ENCODE measurements at places on chromosomes 12 and 14. TPM values are rescaled to one million over a fixed set of nuclear protein-coding genes. Genes with fewer than 3 reads are reported as not detected.

- no peak for DNase-seq
These were observed 91.8 kb upstream of the KCNA1 start for GRCh38 chr12:4817880-4818279.

The LRRIQ1 gene
- 0.17 TPM for total RNA-seq

The TBX5 gene
- not detected for total RNA-seq

GRCh38 chr14:96168581-96168980 lies 36.1 kb upstream of the BDKRB2 start:
- no peak for DNase-seq

DNA sequence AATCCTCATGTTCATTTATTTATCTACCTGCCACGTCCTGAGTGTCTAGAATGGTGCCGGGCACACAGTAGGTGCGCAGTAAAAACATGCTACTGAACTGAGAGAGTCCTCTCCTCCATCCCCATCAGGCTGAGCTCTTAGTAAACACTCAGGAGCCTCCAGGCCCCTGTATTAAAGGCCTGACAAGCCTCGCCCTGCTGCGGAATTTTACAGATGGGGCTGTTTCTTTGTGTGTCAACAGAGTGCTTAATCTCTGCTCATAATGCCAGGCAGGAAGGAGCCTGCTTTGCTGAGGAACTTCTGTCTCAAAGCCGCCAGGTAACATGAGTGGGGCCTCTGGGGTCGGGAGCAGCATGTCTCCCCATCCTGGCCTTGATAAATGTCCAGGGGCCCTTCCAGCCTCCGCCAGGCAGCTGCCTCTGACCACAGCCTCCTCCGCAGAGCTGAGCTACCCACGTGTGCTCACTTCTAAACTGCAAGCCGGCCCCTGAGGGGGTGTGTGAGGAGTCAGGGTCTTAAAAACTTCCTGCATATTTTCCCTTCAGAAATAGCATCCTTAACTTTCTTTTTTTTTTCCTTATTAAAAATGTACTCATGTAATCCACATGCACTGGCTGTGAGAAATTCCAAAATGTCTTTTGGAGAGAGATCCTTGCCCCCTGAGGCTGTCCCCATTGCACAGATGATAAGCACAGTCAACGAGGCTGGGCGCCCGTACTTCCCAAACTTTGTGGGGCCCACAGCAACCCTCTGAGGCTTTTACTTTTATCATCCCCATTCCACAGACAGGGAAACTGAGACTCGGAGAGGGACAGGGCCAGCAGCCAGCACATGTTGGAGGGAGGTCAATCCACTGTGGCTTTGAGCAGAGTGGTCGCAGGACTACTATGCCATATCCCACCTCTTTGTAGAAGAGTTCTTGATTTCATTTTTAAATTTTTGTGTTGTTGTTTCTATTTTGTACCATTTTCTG lies 116.0 kb upstream of the NCOR2 start:
- DNase-seq: no peak

DNA sequence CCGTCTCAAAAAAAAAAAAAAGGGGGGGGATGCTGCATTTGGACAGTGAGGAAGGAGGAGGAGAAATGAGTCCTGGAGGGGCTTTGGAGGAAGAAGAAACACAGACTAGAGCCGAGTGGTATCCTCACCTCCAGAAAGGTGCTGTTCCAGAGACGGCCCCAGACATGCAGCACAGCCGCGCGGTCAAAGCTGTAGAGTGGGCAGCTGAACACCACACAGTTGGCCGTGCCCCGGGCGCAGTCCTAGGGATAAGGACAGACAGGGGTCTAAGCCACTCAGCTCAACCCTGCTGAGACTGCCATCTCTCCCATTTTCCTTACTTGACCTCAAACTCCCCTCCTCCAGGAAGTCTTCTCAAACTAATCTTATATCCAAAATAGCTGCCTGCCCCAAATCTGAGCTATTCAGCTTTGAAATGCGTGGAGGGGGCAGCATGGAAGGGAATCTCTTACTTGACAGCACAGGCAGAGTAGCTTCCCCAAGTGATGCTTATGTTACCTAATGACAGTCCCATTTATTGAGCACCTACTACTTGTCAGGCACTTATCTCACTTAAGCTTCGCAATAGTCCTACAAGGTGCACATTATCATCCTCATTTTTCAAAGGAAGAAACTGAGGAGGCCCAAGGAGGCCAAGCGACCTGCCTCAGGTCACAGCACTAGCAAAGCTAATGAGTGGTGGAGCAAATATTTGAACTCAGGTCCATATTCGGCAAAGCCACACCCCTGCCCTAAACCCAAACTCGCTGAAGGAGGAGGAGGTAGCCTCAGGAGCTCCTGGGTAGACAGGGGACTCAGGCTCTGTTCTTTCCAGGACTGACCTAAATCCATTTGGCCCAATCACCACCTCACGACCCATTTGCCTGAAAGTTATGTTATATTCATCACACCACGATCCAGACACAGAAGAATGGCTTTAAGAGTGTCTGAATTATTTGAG lies 18.7 kb downstream of the ITGA7 start:
- DNase-seq: no peak

Data from H7 (cell line).